HCT116 (cell line): ENCODE measurements at places on chromosomes 1 and 21.

GRCh38 chr1:193338194-193338593 lies 151.8 kb upstream of the B3GALT2 start:
- DNase-seq: no peak

- DNase-seq: no peak
Observed at GRCh38 chr1:212067787-212068186, 32.2 kb downstream of the DTL start.

GRCh38 chr1:226603858-226604559 lies 55.4 kb downstream of the STUM start:
- no peak for DNase-seq

DNA sequence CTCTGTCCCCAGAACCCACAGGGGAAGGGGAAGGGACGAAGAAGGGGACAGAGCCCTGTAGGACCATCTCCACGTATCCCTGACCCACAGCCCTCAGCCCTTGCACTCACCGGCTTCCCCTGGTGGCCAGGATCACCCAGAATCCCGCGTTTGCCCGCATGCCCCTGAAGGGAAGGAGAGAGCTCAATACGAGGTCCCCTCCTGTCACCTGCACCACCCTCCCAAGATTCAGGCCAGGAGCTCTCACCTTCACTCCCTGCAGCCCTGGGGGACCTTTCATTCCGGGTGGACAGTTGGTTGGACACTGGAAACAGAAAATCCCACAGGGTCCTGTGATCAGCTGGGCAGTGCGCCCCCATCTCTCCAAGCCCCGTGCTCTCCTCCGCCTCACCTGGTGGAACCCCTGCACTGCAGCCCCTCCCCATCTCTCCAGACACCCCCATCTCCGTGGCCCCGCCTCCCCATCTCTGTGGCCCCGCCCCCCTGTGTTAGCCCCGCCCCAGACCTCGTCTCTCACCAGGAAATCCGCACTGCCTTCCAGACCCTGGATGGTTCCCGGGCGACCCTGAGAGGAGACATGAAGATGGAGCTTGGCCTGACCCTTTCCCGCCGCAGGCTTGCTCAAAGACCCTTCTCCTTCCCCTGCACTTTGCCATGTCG lies 6.0 kb downstream of the COL9A2 start:
- no peak for DNase-seq

- no peak for DNase-seq
Observed at GRCh38 chr21:42245331-42246193, 26.6 kb downstream of the ABCG1 start.

- DNase-seq: no peak
Observed at GRCh38 chr1:32111789-32112188, 3.9 kb downstream of the KPNA6 start.

GRCh38 chr1:161285521-161285920 lies 24.2 kb downstream of the MPZ start:
- DNase-seq: no peak

GRCh38 chr1:193729429-193729828 lies 543.0 kb upstream of the B3GALT2 start:
- no peak for DNase-seq

- no peak for DNase-seq
Observed at GRCh38 chr1:59755069-59755685, 59.6 kb upstream of the HOOK1 start.

DNA sequence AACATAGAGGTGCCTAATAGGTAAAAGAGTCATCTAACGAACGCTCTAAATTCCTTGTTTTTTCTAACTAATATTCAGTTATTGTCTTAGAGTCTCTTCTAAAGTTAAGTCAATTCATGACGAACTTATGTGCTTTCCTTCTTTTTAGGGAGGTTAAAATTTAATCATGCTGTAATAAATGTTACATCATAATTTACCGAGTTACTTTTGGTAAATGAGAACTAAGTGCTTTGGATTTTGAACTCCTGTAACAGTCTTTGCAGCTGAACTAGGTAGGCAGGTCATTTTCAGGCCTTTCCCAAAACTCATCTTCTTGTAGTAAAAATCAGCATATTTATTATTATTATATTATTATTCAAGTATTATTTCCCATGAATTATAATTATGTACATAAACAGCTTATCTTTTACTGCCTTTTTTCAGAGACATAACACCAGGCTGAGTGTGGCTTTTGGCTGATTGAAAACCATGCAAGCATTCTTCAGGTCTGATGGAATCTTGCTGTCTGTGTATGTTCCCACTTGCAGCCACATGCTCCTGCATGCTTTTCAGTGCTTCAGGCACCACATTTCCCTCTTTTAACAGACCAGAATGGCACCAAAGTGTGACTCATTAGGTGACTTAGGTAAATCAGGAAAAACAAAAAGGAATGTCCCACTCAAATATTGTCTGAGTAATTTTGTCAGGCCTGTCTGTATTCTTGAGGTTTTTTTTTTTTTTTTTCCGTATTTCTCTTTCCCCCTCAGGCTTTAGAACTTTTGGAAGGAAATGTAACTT lies 81.0 kb upstream of the CD55 start:
- DNase-seq: no peak

- DNase-seq: no peak
Observed at GRCh38 chr1:208177656-208178055, 66.5 kb downstream of the PLXNA2 start.

DNA sequence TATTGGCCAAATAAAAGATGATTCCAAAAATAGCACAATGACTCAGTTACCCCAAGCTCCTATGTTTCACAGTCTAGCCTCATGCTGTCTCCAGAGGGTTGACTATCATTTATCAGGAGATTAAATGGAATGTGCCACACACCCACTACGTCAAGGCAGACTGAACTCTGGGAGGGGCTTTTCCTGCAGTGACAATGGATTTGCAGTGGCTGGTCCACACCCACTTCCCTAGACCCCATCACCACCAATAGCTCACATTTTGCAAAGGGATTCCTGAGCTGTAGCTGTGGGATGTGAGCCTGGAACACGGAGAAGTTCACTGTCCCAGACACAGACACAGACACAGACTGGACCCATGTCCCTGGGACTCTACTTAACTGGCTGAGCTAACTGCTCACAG lies 77.1 kb downstream of the HLCS start:
- DNase-seq: no peak
